Stimulated activated naive CD8-positive, alpha-beta T cell treated with anti-CD3 and anti-CD28 coated beads, Interleukin-15, amount 100 ng/mL, for 72 hours (primary cell): ENCODE measurements at places on chromosomes 13 and 19.

GRCh38 chr19:1855040-1855827 is 7.0 kb upstream of the REXO1 start:
- DNase-seq = peak; percentile 90

DNA sequence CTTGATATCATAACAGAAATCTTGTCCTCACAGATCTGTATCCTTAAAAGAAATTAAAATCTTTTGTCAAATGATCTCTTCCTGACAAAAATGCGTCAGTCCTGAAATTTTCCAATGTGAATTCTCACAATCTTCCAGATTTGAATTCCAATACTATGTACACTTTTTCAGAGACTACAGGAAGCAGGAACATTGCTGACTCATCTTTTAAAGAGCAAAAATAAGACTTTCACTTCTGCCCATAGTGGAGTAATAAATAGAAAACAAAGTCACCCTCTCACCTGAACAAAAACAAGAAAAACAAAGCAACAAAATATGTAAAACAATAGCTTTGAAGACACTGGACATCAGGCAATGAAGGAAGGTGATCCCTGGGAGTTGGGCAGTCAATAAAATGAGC is 167.0 kb upstream of the IPO5 start:
- no peak for DNase-seq

DNA sequence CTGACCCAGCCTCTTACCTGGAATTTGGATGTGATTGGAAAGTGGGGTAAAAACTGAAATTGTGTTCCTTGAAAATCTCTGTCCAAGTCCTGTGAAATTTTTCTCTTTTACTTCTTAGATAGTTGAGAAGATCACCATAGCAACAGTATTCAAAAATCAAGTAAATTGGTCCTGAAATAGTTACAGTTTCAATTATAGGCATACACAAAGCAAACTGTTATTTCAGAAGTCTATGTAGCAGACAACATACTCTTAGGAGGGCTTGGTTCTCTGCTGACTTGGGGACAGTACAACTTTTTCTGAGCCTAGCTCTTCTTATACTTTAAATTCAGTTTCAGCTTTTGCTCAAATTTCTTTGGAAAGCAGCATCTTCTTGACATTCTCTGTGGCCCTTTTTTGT is 38.6 kb upstream of the URAD start:
- DNase-seq = no peak

DNA sequence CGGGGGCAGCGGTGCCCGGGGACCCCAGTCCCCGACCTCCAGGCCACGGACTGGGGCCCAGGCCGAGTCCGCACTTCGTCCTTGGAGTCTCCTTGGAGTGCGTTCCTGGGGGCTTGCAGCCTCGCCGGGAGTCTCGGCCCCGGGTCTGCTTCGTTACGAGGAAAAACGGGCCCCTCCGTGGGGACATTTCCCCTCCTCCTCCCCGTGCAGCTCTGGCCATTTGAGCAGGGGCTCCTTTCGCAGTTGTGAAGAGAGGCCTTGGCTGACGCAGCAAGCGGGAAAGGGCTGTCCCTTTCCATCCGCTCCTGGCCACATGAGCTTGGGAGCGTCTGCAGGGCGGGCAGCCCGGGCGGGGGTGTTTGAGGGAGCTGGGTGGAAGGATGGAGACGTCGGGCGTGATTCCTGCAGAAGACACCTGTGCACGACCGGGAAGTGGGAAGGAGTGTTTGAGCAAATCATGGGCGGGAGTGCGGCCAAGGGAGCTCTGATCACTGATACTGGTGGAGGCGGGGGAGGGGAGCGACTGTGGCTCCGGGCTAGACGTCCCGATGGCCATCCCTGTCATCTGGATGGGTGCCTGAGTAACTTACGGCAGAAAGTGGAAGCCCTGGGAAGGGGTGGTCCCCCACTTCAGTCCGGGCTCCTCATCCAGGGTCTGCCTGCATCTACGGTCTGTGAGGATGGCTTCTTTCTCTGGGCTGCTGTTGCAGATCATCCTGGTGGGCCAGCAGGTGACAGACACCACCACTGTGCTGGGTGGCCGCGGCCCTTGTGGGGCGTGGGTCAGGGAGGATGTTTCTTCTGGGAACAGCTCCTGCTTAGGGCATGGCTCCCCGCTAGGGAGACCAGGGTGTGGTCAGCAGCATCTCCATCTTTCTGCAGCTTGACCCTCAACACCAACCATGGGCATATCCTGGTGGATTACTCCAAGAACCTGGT is 736 bp downstream of the GPI start:
- peak; percentile 27 for DNase-seq

GRCh38 chr13:67100730-67101129 is 129.4 kb downstream of the PCDH9 start:
- DNase-seq = no peak

- no peak for DNase-seq
Observed at GRCh38 chr13:97121894-97122293, 100.2 kb upstream of the MBNL2 start.

GRCh38 chr13:93226065-93226622 is 463 bp upstream of the GPC6 start:
- no peak for DNase-seq

- DNase-seq = no peak
Observed at GRCh38 chr19:5052515-5052914, 83.6 kb downstream of the KDM4B start.

DNA sequence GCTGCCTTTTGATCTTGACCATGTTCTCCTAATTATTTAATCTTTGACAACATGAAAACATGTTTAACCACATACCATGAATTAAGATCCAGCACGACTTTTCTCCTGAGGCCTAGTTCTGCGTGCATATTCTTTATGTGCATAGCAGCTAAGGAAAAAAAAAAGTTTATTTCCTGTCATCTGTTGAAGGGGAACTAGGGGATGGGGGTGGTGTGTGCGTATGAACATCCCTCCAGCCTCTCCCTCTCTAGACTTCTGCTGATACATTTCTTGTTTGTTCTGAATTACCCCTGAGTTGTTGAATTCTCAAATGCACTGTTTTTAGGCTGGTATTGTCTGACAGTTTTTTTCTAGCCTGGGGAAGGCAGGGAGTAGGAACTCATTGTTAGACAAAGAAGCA is 543.3 kb downstream of the FGF9 start:
- DNase-seq = no peak

DNA sequence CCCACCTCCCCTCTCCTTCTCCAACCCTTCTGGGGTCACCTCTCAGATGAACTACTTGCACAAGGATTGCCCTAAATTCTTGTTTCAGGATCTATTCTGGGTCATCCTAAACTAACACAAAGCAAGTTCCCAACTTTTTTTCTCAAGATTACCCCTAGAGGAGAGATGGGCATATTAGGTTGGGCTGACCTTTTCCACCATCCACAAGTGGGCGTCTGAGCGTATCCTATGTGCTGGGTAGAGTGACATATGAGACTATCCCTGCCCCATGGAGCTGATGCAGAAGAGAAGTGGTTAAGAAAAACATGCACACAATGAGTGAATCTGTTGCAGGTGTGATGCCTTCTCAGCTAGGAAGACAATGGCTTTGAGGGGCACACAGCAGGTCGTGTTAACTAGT is 132.7 kb downstream of the CACNA1A start:
- no peak for DNase-seq

DNA sequence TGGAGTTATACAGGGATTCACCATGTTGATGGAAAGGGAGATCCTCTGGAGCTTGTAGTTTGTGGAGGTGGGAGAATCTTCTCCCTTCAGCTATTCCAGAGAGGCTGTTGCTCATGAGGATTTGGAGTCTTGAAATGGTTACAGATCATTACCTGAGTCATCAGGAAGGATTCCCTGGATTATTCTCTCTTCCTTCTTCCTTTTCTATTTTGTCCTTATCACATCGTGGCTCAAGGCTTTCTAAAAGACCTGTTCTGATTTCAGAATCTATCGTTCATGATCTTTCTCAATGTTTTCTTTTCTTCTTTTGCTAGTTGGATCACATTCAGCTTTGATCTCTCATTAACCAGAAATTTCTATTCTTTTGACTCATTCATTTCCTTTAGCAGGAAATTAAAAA is 196.0 kb downstream of the KLF5 start:
- no peak for DNase-seq

DNA sequence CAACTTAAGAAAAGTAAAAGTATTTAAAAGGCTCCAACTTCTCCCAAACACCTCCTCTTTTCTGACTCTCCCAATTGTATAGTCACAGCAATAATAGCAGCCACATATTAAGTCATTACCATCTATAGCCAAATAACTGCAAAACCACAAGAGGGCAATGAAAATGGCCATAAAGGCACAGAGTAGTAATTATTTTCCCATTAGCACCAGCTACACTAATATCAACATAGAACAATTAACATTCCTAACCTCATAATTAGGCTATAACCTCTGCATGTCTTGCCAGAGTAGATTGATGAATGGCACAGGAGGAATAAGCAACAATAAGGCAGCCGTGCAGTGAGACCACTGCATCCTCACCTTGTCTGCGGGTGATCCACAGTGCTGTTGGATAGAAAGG is 226.4 kb upstream of the SERP2 start:
- no peak for DNase-seq

DNA sequence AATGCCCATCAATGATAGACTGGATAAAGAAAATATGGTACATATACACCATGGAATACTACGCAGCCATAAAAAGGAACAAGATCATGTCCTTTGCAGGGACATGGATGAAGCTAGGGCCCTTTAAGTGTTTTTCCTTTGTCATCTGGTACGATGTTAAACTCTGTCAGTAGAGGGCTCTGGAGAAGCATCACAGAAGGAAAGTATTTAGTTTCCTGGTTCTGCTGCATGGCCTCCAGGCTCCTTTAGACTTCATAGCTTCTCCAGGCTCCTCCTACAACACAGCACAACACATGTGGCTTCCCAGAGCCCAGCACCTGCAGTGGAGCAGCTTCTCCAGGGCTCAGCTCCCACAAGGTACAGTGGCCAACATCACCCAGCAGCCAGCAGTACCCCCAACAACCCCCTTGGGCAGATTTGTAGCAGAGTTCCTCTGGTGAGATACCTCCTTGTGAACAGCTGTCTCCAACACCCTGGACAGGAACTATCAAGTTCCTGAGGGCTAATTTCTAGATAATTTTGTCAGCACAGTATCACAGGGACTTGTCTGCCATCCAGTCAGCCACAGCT is 63.4 kb downstream of the KCTD12 start:
- no peak for DNase-seq

GRCh38 chr19:41895745-41896580 is 13.0 kb downstream of the ARHGEF1 start:
- DNase-seq = no peak

GRCh38 chr13:114012141-114012540 is 38.3 kb upstream of the C13orf46 start:
- DNase-seq = no peak

DNA sequence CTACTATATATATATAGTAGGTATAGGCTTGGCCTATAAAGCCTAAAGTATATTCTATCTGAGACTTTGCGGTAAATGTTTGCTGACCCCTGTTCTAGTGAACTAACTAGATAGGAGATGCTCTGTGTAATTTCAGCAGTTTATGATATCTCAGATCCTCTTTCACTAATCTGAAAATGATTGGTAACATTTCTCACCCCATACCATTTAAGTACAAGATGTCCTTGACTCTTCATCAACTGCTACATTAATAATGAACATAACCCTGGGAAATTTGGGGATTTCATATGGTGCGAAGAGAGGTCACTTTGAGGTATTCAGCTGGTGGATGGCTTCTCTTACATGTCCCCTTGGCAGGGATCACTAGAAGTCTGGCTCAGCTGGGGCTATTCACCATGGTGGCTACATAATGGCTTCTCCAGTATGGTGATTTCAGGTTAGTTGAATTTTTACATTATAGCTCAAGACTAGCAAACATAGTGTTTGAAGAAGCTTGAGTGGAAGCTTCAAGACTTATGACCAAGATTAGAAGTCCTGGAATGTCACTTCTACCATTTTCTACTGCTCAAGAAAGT is 103.6 kb upstream of the MYCBP2 start:
- no peak for DNase-seq

- no peak for DNase-seq
Observed at GRCh38 chr13:105069106-105069505, 1466.4 kb downstream of the EFNB2 start.

DNA sequence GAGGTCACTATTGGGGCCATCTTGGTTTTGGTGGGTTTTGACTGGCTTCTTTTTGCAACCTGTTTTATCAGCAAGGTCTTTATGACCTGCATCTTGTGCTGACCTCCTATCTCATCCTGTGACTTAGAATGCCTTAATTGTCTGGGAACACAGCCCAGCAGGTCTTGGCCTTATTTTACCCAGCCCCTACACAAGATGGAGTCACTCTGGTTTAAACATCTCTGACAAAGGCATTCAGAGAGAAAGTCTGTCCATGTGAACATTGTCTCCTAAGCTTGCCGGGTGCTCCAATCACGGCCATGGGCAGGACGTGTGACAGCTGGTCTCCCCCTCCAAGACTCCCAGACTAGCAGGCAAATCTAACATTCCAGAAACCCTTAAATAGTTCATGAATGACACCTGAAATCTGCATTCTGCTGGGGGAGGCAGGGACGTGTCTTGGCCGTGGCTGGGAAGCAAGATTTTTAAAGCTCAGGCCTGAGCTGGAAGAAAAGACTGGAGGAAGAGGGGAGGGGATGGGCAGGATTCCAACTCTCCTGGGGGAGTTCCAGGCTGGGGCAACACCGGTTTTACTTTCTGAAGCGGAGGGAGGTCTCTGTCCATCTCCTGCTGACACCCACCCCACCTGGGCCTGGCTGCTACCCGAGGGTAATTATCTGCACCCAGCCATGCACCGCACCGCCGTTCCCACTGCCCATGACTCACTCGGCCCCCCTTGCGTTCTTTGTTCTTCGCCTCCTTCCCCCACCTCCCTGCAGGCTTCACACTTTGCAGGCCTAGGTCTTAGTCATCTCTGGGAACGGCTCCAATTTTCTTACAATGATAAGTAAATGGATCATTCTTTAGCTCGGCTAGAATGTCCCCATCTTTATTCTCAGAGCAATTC is 11.6 kb upstream of the OR1M1 start:
- DNase-seq = no peak

DNA sequence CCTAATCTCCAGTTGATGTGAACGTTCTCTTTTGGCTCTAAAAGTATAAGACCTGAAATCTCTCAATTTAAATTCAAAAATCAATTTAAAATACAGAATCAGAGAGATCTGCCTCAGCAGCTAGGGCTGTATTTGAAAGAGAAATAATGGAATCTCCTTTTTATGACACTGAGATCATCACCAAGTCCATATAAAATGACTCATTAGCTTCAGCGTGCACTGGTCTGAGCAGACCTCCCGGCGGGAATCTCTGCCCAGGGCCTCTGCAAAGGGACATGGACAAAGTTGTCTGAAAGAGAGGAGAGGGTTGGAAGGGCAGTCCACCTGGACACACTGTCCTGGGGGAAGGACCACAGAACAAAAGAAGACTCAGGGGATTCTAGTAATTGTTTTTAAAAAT is 855.6 kb downstream of the EFNB2 start:
- no peak for DNase-seq

- DNase-seq = no peak
Observed at GRCh38 chr13:34025746-34026145, 207.8 kb downstream of the RFC3 start.

GRCh38 chr19:8806661-8807060 is 25.4 kb downstream of the ZNF558 start:
- no peak for DNase-seq

DNA sequence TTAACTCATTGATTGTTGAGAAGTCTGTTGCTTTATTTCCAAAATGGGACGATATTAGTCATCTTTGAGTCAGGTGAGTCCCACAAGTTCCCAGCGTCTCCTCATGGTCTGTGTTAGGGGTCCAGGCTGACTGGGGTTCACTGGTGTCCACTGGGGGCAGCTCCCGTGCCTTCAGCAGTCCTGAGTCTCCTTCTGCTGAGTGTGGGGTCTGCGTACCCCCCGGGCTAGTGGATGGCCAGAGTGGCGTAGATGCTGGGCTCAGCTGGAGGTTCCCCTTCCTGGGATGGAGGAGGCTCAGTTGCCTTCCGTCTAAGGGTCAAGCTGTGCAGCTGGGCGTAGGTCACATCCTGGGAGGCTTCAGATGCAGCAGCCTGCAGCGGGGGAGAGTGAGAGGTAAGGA is 5.9 kb downstream of the LILRB3 start:
- DNase-seq = no peak
